Head of caudate nucleus (tissue), 42 donors: ENCODE measurements at places on chromosomes 4 and X.

DNA sequence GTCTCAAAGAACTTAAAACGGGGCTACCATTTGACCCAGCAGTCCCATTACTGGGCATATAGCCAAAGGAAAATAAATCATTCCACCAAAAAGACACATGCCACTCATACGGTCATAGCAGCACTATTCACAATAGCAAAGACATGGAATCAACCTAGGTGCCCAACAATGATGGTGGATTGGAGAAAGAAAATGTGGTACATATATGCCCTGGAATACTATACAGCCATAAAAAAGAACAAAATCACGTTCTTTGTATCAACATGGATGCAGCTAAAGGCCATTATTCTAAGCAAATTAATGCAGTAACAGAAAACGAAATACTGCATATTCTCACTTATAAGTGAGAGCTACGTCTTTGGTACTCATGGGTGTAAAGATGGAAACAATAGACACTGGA, 138.1 kb upstream of the NEIL3 start:
- DNase-seq, result no peak

- no peak for DNase-seq
These were observed 358.9 kb downstream of the FBXO8 start for GRCh38 chr4:173924561-173924960.

- DNase-seq, result no peak
These were observed 196.8 kb downstream of the AFAP1 start for GRCh38 chr4:7742807-7743280.

- DNase-seq, result peak; percentile 39
These were observed 51.0 kb downstream of the GUCY1B1 start for GRCh38 chr4:155809835-155810234.
